ENCODE measurements at places on chromosomes 11 and 22. TPM values are rescaled to one million over a fixed set of nuclear protein-coding genes. Genes with fewer than 3 reads are reported as not detected.

DNA sequence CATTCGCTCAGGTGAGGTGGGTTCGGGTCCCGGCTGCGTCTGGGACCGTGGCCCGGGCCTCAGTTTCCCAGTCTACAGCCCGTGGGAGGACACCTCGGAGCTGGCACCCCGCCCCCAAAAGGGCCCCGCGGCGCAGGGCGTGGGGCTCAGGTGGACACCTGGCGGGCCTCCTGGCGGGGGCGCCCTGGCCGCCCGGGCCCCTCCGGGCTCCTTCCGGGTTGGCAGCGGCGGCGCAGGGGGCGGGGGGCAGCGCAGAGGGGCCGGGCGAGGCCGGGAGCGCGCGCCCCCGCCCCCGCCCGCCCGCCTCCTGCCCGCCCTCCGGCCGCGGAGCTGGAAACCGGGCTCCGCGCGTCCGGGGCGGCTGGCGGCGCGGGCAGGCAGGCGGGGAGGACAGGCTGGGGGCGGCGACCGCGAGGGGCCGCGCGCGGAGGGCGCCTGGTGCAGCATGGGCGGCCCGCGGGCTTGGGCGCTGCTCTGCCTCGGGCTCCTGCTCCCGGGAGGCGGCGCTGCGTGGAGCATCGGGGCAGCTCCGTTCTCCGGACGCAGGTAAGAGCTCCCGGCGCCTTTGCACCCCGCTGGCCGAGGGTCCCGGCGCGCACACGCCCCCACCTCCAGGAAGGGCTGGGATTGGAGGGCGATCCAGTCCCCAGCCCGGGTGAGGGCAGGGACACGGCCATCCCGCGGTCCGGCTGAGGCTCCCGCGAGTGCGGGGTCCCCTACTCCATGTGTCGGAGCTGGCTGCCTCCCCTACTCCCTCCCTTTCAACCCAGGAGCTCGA, at the start of gene EMID1:
TSS of gene EMID1 (plus strand) at position 303 of the 778 bp plus-strand sequence. CDS start at position 446, 143 bp downstream.
- no peak for DNase-seq

- DNase-seq = no peak
Observed at GRCh38 chr11:27193434-27194225, 153.0 kb downstream of the BBOX1 start.

GRCh38 chr11:1618231-1618630, 3.7 kb downstream of the KRTAP5-4 start:
- no peak for DNase-seq

GRCh38 chr22:46352691-46353386, 17.3 kb downstream of the TRMU start:
- no peak for DNase-seq

DNA sequence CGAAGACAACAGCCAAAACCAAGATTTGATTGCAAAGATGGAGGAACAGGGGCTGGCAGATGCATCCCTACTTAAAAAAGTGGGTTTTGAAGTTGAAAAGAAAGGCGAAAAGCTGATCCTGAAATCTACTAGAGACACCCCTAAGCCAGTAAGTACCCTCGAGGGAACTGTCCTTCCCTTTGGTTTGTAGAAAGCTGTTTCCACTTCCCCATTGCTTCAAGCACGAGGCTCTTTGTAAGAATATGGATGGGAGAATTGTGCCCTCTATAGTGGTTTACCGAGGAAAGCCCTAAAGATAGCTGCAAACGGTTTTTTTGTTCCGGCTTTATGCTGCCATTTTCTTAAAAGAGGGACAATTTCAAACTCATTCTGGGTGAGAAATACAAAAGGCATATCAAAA, 133.9 kb downstream of the WNT7B start:
- DNase-seq = no peak

GRCh38 chr11:28343304-28344233, 235.4 kb downstream of the METTL15 start:
- no peak for DNase-seq

DNA sequence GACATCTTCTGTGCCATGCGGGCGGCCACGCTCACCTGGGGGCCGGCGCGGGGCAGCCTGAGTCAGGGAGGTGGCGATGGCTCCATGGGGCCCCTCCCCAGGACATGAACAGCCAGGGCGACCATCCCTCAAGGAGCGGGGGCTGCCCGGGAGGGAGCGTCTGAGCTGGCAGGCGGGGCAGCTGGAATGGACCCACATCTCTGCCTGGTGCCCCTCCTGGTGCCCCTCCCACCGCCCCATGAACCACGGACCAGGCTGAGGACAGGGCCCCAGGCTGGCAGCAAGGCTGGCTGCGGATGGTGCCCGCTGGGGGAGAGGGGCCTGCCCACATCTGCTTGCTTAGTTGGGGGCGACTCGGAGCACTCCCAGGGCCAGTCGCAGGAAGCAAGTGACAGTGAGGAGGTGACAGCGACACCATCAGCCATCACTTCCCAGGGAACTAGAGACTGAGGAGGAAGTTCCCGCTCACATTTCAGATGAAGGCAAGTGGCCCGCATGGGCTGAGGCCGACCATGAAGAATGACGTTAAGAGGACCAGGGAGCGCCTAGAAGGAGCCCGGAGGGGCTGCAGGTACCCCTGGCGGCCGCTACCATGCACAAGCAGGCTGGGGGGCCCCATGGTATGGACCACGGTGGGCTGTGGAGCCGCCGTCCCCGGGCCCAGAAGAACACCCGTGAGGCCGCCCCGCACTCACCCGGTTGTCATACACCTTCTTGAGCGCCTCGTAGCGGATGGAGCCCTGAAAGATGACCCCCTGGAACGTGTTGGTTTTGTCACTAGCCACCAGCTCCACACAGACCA, 37.3 kb downstream of the KIAA0930 start:
- DNase-seq = no peak

DNA sequence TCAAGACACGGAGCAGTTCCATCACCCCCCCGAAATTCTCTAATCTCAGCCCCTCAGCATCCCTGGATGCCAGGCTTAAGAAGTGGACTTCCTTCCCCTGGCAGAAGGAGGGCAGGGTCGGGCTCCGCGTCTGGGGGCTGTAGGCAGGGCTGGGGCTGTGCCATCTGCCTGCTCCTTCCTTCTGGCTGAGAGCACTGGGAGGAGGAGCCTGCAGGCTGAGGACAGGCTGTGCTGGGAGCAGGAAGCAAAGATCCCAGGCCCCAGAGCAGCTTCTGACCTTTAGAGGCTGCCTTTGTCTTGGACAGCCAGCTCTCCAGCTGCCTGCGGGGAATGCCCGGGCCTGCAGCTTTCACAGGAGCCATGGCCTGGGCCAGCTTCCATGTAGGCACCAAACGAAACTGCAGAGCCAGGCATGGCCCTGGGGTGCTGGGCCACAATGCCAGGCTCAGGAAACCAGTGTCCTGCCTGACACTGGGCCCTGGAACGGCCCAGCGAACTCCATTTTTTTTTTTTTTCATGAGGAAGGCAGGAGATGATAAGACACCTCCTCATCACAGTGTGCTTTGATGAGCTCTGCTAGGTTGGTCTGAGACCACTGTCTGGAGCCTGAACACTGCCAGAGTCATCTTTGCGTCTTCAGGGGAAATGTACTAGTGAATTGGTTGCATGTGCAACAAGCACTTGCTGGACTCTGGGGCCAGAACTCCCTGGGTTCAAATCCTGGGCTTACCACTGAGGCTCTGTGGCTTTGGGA, 67.9 kb downstream of the MCM5 start:
- DNase-seq = peak; percentile 60

- no peak for DNase-seq
Observed at GRCh38 chr11:46364791-46365190, 16.7 kb upstream of the MDK start.

DNA sequence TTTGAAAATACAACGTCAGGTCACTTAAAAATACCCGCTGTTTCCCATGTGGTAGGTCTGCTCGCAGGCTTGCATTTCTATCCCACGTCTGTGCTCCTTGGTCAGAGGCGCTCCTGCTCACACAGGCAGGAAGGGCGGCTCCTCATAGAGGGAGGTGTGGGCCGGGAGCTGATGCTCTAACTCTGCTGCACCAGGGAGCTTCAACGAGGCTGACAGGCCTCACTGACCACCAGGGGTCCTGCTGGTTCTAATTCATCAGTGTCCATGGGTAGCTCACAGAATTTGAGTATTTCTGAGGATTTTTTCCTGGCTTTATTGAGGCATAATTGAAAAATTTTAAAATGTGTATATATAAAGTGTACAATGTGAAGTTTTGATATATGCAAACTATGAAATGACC, 68.5 kb downstream of the PIWIL3 start:
- DNase-seq = no peak

- no peak for DNase-seq
Observed at GRCh38 chr11:111572581-111572980, 29.7 kb upstream of the SIK2 start.

GRCh38 chr11:97157221-97157740, 767.5 kb downstream of the JRKL start:
- DNase-seq = no peak

GRCh38 chr11:67389477-67389876, 2.3 kb upstream of the RAD9A start:
- DNase-seq = no peak

- DNase-seq = no peak
Observed at GRCh38 chr11:110349138-110349996, 53.0 kb upstream of the RDX start.

- no peak for DNase-seq
Observed at GRCh38 chr22:27801202-27801615, 347 bp downstream of the MN1 start.

- no peak for DNase-seq
Observed at GRCh38 chr11:113907152-113907551, 2.6 kb downstream of the HTR3B start.

GRCh38 chr11:3002351-3002861, 10.3 kb upstream of the NAP1L4 start:
- no peak for DNase-seq

DNA sequence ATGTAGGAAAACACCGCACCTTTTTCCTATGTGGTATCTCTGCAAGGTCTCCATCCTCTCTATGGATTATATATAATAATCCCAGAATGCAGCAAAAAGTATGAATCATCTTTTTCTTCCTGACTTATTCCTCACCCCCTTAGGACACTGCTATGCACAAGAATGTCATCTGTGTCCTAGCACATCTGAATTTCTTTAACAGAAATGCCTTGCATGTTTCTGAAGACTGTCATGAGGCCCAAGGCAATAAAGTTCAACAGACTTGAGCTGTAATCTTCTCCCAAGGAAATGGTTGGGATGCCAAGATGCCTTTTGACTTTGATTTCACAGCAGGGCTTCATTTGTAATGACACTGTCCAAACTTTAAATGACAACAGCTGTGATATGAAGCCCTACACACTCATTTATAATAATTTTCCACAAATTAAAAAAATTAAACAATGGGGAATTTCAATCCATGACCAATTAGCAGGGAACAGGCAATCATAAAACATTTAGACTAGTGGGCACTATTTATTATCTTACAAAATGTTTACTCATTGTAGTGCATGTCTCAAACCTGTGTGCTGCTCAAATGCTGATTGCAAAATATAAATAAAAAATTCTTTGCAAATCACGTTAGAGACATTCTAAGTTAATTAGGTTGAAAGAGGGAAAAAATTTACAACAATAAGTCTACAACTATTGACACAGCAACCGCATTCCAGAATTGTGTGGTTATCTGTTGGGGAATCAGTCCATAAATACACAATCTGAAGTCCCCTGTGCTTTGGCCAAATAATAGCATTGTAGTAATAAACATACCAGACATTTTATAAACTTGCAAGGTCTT, 242.3 kb downstream of the SWAP70 start:
- no peak for DNase-seq

DNA sequence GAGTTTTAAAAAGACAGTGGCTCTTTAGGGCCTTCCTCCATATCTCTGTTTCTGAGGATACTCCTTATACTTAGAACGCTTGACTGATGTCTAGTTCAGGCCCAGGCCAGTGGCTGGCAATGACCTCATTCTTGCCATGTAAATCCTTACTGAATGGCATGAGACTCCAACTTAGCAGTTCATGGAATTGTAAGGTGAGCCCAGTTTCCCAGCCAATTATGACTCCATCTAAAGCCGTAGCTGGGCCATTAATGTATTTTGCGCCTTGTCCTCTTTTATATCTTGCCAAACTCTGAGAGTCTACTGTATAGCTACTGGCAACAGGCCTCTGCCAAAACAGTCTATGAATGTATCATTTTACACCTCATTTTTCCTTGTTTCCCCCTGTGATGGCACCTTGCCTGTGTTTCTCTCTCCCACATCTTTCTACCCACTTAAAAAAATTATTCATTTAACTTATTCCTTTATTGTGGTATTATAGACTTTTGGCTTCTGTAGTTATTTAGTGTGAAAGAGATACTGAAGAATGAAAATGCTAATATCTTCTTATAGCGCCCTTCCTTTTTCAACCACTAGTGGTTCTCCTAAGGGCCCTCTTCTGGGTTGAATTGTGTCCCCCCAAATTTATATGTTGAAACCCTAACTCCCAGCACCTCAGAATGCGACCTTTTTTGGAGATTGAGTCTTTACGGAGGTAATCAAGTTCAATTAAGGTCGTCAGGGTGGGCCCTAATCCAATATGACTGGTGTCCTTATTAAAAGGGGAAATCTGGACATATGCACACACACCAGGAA, 67.4 kb downstream of the ZNRF3 start:
- DNase-seq = no peak

The OR10D3 gene
- not detected for total RNA-seq

The PKP3 gene
- total RNA-seq = 70.8 TPM

The TRIM49 gene
- total RNA-seq = not detected

The TSGA10IP gene
- not detected for total RNA-seq

The TMEM138 gene
- total RNA-seq = 38.4 TPM

The MFRP gene
- total RNA-seq = not detected

The OR56A3 gene
- not detected for total RNA-seq

The TBCEL gene
- 27.4 TPM for total RNA-seq

Data from mucosa of gallbladder (tissue), 1 donor.